Neural crest cell (in vitro differentiated cells): ENCODE measurements at places on chromosomes 5 and 9. TPM values are rescaled to one million over a fixed set of nuclear protein-coding genes. Genes with fewer than 3 reads are reported as not detected.
A peak's percentile ranks its signal among the peaks of the same experiment; 100 is the strongest.

Gene PPP1R26
- total RNA-seq, result 27.5 and 32.4 TPM in 2 replicates

Gene LHX3
- total RNA-seq, result 0.07 TPM in 1 of 2 replicates, not detected in the other

DNA sequence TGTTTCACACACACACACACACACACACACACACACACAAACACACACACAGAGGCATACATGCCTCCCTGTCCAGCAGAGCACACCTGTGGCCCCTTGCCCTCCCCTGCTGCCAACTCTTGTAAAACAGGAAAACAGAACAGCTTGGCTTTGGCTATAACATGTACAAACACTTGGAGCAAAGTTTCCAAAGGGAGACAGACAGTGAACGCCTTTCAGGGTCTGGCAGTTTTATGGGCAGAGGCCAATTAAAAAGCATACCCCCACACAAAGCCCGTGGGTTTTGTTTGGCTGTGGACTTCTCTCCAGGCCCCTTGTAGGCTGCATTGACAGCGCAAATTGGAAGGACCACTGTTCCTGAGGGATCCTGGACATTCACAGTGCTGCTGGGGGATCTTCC is 265.6 kb downstream of the PAPPA start:
- no peak overlapping the region for H3K27ac ChIP-seq
- DNase-seq, result no peak
- no peaks in the 10 kb centered on the region for H3K27me3 ChIP-seq
- no peaks in the 10 kb centered on the region for H3K4me1 ChIP-seq
- no peaks in the 10 kb centered on the region for H3K36me3 ChIP-seq

GRCh38 chr9:90972057-90972456 is 170.4 kb downstream of the SYK start:
- no peak for DNase-seq
- H3K4me1 ChIP-seq, result peaks cover 8% of the 10 kb centered on the region
- H3K4me3 ChIP-seq, result no peak overlapping the region
- H3K36me3 ChIP-seq, result no peaks in the 10 kb centered on the region
- peaks cover 4% of the 10 kb centered on the region for H3K27me3 ChIP-seq

GRCh38 chr9:109278216-109278615 is 42.6 kb downstream of the EPB41L4B start:
- H3K4me1 ChIP-seq, result no peaks in the 10 kb centered on the region
- no peak overlapping the region for H3K4me3 ChIP-seq
- H3K36me3 ChIP-seq, result peaks cover 2% of the 10 kb centered on the region
- no peak overlapping the region for H3K27ac ChIP-seq

GRCh38 chr9:137195525-137196220 is 4.9 kb downstream of the TPRN start:
- no peaks in the 10 kb centered on the region for H3K27me3 ChIP-seq
- no peaks in the 10 kb centered on the region for H3K36me3 ChIP-seq
- H3K4me1 ChIP-seq, result no peaks in the 10 kb centered on the region
- H3K27ac ChIP-seq, result no peak overlapping the region
- DNase-seq, result no peak

DNA sequence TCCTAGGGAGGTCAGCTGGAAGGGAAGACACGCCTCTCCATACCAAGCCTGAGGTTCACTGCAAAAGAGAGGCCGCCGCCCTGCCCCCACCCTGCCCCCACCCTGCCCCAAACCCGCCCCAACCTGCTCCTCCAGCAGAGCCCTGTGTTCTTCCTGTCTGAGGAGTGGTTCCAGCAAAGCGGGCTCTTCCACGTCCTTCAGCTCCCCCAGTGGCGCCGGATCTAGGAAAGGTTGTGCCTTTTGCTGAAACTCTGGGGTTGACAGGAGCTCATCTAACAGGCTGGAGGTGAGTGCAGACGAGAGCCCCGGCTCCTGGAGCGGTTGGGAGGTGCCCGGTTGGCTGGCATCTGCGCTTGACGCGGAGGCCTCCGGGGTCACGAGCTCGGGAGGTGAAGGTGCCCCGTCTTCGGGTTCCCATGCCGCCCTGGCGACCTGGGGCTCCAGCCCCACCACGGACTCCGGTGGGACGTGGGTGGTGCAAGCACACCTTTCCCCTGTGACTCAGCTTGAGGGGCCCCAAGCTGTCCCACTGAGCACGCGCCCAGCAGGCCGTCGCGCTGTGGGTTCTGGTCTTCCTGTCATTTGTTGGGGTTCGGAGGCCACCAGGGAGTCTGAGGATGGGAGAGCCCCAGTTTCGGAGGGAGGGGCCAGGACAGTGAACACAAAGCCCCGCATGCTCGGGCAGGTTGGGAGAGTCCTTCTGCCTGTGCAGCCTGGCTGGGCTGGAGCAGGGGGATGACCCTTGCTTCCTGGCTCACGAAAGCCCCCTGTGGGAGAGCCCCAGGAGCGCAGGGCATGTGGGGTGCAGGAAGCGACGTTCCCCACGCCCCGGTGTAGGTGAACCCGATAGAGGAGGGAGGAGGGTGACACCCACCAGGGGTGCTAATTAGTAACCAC is 1467.1 kb downstream of the FOXD4L5 start:
- H3K27me3 ChIP-seq, result peaks cover 35% of the 10 kb centered on the region
- peaks cover 11% of the 10 kb centered on the region for H3K4me1 ChIP-seq
- DNase-seq, result peak; percentile 35
- no peak overlapping the region for H3K27ac ChIP-seq
